ENCODE measurements at places on chromosomes 7 and 10.
A peak's percentile ranks its signal among the peaks of the same experiment; 100 is the strongest.

- no peak for DNase-seq
These were observed 223.3 kb downstream of the TWIST1 start for GRCh38 chr7:18894155-18894554.

DNA sequence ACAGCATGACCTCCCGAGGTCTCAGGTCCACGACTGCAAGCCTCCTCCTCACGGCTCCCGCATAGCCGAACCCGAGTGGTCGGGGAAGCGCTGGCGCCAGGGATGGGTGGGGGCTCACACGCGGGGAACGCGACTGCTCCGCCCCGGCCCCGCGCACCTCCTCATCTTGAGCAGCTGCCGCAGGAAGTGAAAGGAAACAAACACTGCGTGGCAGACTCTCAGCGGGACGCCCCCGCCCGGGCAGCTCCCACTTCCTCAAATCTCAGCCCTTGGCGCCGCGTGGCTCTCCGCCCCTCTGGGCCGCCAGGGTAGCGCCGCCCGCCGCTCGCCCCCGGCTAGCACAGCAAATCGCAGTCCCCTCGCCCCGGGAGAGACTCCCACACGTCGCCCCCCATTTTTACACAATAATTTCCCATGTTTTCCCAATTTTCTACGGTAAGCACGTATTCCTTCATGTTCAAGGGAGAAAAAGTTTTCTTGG, at the start of gene TMEM243:
Gene TMEM243, minus strand, starts transcription at position 188 of the 481 bp plus-strand sequence. CDS start 229 bp downstream, outside the sequence.
- DNase-seq = peak; percentile 73

- no peak for DNase-seq
These were observed 83.3 kb downstream of the SLIT1 start for GRCh38 chr10:97102441-97102840.

DNA sequence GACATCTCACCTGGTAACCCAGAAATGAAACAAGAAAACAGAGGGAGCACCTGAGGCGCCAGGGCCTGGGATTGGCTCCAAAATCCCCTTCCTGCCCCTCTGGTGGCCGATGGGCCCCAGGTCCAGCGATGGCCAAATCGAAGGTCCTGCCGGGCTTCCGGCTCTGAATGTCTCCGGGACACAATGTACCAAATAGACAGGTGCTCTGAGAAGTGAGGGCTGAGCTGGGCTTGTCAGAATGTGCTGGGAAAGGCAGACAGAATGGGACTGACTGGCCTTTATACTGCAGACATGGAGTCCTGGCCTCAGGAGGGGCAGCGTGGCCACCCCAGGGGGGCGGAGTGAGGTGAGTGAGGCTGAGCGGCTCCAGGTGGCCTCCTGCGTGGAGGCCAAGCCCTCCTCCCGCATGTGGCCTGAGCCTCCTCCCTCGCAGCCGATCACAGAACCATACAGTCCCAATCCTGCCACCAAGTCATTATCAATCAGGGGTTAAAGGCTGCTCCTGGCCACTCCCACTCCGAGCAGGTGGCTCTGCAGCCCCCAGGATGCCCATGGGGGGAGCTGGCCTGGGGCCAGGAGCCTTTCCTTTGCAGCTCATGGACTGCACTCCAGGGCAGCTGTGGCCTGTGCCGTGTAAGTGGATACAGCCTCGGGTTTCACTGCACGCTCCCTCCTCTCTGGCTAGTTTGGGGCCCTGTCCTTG, 185.5 kb downstream of the ADARB2 start:
- no peak for DNase-seq

DNA sequence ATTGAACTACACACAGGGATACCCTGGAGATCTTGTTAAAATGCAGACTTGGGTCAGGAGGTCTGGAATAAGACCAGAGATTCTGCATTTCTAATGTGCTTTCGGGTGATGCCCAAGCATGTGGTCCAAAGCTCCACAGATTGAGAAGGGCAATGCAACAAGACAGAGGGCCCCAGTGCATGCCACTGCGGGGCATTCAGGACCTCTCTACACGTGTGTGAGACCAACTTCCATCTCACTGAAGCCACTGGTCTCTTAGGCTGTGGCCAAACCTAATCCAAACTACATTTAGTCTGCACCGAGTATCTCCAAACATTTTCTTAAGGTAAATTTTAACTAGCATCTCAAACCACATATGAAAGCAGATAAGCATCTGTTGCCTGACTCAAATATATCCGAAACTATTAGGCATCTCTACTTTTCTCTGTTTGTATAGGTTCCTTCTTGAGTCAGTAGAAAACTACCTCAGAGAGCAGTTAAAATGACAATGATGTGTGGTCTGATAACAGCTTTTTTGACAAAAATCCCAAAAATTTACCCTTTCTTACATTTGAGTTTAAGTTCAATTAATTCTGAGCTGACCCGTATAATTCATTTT, 107.5 kb downstream of the ELMO1 start:
- DNase-seq = no peak

DNA sequence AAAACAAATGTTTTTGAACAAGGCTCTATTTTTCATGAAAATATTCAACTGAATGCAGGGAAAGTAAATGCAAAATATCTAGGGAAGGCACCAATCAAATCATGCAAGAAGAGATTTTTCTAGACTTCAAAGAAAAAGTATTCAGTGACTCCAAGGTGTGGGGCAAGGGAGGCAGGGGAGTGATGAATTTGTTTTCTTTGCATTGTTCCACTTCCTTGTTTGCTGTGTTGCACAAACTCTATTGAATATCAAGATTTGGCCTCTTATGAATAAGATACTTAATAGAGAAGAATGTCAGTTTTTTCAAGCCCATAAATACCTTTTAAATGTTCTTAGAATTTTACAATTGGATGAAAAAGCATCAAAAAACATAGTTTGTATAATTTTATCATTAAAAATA, 26.4 kb downstream of the STEAP1 start:
- DNase-seq = peak; percentile 53

DNA sequence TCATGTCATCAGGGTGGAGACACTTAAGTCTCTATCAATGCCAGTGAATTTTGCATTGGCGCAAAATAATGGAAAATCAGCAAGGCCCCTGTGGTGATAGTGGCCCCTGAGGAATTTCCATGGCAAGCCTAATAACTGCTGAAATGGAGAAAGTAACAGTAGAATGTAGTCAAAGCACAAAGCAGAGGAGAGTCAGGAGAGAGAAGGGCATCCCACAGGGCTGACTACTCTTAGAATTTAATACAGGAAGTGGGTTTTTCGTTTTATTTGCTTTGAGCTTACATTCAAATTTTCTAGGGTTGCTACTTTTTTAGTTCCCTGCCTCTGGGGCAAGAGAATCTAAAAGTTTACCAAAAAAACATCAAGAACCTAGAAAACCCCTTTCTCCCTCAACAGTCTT, 39.0 kb downstream of the BZW2 start:
- DNase-seq = no peak

- DNase-seq = no peak
These were observed 21.6 kb upstream of the UTF1 start for GRCh38 chr10:133208466-133208865.

DNA sequence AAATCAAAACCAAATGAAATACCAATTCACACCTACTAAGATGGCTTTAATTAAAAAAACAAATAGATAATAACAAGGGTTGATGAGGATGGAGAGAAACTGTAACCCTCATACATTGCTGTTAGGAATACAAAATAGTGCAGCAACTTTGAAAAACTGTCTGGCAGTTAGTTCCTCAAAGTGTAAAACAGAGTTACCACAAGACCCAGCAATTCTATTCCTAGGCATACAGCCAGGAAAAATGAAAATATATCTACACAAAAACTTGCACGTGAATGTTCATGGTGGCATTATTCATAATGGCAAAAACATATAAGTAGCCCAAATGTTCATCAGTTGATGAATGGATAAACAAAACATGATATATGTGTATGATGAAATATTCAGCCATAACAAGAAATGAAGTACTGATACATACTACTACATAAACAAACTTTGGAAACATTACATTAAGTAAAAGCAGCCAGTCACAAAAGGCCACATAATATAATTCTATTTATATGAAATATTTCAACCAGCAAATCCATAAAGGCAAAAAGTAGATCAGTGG, 83.5 kb downstream of the BRAF start:
- no peak for DNase-seq

DNA sequence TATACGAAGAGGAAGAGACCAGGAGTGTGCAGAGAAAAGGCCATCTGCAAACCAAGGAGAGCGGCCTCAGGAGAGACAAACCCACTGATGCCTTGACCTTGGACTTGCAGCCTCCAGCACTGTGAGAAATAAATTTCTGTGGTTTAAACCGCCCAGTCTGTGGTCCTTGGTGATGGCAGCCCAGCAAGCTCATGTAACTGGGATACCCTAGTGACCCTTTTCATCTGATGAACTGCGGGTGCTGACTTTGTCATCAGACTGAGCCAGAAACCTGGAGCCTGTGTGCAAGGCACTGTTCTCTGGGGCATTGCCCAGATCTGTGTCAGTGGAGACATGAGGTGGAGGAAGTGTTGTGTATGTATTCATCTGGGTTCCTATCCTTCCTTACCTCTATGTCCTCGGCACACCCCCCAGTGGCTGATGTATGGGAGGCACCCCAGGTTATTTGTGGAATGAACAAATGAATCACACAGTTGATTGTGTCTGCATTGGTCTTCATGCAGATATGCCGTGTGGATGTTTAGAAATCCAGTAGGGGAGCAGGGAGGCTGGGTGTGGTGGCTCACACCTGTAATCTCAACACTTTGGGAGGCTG, 64.5 kb upstream of the BTBD16 start:
- DNase-seq = no peak

GRCh38 chr7:16657656-16658279, 11.8 kb downstream of the BZW2 start:
- DNase-seq = peak; percentile 90

DNA sequence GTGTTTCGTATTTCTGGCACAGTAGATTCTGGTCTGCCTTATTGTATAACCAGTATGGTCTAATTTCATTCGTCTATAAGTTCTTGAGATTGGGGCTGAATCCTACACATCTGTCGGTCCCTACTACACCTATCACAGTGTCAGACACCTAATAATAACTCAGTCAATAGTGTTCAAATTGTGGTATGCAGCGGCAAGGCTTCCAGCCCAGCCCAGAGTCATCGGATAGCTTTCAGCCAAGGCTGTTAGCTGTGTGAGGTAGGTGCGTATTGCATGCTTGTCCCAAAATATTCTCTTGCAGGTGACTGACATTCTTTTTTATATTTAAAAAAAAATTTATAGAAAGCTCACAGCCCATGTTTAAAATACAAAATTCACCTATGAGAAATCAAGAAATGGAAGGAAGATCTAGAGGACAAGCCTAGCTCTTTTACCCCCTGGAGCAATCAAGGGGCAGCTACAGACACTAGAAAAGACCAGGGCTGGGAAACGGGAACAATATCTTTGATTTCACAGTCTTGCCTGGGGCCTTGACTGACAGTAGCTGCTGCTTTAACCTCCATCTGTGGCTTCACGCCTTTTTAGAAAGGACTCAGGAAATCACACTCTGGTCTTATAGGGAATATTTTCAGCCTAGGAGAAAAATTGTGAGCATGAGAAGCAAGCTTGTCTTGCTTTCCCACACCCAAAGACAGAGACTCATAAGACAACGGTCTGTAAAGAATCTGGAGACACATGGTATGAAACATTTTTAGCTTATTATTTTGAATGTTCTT, 9.5 kb upstream of the ASB4 start:
- DNase-seq = no peak

- peak; percentile 92 for DNase-seq
These were observed 278.0 kb upstream of the KLF14 start for GRCh38 chr7:131011976-131012375.

DNA sequence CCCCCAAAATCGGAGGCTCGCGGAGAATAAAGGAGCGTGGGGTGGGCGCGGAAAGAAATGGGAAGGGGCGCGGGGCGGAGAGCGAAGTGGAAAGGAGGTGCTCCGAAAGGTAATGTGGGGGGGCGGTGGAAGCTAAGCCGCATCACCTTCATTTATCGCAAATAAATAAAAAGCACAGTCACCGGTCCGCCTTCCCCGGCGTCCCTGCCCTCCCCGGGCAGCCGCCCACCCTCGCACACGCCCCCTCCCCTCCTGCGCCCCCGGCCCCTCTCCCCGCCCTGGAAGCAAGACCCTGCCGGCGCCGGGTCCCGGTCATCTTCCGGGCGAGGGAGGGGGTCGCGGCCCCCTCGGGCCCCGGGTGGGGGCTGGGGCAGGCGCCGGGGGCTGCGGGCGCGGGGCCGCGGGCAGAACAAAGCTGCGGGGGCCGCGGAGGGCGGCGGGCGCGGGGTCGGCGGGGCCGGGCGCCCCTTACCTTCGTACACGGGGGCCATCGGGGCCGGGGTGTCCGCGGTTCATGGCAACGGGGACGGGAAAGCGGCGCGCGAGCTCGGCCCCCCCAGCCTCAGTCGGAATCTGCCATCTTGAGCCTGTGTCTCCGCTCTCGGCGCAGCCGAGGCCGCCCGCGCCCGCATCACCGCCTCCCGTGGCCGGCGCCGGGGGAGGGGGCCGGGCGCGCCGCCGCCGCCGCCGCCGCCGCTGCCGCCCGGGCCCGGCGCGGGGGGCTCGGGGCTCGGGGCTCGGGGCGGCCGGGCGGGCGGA, 486 bp downstream of the HIPK2 start:
- no peak for DNase-seq

- DNase-seq = no peak
These were observed 104.0 kb downstream of the PLXDC2 start for GRCh38 chr10:19920075-19920726.

DNA sequence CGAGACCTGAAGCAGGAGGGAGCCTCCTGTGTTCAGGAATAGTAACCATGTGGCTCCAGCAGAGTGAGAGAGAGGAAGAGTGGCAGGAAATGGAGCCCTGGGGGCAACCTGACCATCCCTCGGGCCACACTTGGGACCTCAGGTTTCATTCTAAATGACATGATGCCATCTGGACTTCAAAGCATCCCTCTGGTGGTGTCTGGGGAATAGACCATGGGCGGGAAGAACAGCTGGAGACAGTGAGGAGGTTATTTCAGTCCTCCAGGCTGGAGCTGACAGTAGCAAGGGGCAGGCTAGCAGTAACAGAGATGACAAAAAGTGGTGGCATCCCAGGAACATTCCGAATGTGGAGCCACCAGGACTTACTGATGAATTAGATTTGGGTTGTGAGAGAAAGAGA, 44.8 kb downstream of the AKR1B1 start:
- DNase-seq = no peak

- DNase-seq = peak; percentile 38
These were observed 20.3 kb upstream of the IGF2BP3 start for GRCh38 chr7:23490357-23491135.

All from fibroblast of pulmonary artery (primary cell).